Left forelimb (tissue), 1 donor: ENCODE measurements at places on chromosomes 2 and 18.

GRCh38 chr2:215556979-215557378, 121.1 kb upstream of the FN1 start:
- DNase-seq, result no peak

DNA sequence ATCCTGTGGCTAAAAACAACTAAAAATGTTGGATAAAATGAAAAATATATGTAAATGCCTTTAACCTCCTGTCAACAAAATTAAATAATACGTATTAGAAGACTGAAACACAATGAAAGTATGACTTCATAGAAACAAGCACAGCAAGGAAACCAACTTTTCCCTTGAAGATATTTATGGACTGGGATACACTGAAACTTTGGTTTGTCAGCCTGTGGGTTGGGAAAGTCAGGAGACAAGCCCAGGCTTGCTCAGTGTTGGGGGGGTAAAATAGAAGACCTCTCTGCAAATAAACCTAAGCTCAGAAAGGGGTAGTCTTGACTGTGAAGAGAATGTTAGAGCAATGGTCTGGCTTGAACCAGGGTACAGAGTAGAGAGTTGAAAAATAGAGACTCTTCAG, 454.5 kb downstream of the FBXO15 start:
- no peak for DNase-seq

DNA sequence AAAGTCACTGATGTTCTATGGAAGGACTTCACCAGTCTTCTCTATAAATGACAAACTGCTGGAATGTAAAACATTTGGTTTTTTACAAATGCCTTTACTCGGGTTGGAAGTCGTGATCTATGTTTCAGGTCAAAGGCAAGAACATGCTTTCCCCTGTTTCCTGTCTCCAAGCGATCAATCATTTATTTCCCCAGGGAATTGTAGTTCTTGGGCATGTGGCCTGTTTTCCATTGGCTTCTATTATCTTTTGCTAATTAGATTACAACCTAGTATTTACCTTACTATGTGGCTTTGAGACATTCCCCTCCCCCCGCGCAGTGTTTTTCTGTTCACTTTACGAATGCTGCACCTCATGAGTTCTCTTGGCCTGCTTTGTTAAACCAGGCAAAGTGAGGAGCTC, 684.2 kb downstream of the EPHA4 start:
- DNase-seq, result no peak

DNA sequence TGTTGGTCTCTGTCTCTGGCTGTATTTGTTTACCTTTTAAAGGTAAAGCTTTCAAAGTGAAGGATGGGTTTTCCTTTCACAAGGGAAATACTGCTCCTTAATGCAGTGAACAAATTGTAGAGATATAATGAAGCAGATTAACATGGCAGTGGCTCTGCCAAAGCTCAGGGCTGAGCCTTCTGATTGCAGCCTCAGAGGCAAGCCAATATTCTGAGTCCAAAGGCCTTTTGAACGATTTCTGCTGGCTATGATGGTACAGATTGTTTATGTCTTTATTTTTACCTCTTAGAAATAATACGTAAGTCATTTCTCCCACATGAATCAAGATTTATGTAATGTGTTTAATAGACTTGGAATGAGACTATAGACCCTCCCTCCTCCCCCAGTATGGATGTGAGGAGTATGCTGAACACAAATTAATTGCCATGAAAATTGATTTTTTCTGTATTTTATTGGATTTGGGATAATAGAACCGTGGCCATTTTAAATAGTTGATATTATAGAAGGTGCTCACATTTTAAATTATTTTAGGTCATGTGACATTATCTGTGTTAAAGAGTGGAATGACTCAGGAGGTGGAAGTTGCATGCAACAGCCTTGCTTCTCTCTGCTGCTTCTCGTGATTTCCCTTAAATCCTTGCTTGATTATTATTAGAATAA, 772 bp downstream of the SCN2A start:
- no peak for DNase-seq

GRCh38 chr18:6837904-6838303, 108.4 kb downstream of the ARHGAP28 start:
- DNase-seq, result no peak

DNA sequence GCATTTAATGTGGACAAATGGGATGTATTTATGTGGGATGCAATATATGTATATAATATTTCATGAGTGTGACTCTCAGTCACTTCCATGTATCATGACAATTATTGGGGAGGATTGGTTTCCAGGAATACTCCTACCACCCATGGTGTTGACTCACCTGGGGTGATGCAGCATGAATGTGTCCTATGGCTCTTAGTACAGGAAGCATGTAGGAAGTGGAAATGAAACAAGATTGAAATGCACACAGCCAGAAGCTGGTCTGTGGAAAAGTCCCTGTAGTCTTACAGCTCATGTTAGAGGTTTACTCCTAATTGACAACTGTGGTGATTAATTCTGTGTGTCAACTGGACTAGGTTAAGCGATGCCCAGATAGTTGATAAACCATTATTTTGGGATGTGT, 89.3 kb upstream of the HAAO start:
- DNase-seq, result peak; percentile 4

GRCh38 chr2:120204022-120204405, 19.2 kb downstream of the TMEM185B start:
- no peak for DNase-seq

DNA sequence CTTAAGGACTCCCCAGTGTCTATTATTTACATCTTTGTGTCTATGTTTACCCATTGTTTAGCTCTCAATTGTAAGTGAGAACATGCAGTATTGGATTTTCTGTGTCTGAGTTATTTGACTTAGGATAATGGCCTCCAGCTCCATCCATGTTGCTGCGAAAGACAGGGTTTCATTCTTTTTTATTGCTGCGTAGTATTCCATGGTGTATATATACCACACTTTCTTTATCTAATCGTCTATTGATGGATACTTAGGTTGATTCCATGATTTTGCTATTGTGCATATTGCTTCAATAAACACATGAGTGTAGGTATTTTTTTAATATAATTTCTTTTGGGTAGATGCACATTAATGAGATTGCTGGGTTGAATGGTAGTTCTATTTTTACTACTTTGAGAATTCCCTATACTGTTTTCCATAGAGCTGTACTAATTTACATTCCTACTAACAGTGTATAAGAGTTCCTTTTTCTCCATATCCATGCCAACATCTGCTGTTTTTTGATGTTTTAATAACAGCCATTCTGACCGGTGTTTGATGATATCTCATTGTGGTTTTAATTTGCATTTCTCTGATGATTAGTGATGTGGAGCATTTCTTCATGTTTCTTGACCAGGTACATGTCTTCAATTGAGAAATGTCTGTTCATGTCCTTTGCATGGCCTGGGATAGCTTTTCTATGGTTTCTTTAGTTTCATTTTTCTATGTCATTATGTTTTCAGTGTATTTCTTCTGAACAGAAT, 21.8 kb downstream of the MTCL1 start:
- no peak for DNase-seq

DNA sequence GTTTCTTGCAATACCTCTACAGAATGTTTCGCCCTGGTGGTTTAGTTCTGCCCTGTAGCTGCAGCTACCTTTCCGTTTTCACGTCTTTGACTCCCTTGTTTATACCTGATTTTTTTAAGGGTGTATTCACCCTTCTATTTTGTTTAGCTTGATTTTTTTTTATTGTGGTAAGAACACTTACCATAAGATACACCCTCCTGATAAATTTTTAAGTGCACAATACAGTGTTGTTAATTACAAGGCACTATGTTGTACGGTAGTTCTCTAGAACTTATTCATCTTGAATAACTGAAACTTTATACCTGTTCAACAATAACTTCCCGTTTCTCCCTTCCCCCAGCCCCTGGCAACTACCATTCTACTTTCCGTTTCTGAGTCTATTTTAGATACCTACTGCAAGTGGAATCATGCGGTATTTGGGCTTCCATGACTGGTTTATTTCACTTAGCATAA, 48.9 kb upstream of the NABP1 start:
- no peak for DNase-seq

DNA sequence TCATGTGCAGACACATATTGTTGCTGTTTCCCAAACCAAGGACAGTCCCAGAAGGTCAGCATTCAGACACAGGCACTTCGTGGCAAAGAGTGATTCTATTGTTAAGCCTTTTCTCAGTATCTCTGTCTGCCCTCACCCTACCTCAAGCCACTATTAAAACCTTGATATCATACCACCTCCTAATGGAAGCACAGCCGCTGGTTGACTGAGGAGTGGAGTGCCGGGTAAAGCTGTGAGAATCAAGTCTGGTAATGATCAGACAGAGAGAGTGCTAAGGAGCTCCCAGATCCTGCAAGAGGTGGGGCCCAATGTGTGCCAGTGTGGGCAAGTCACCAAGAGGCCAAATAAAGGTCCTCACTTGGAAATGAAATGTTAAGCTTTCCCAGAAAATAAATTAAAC, 819.5 kb downstream of the BCL11A start:
- no peak for DNase-seq

DNA sequence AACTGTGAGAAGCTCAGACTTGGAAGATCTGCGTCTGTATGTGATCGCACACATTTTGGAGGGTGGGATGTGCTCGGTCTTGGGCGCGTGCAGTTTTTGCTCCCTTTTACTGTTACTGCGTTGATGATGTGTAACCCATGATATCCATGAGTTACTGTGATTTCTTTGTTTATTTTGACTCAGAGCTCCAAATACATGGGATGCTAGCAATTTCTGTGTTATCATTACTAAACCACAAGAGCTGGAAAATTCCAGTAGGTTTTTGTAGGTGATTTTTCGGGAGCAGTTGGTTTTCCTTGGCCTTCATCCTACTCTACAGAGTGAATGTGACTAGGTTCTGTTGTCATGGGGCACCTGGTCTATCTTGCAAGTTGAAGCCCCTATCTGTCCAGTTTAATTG, 124.2 kb downstream of the AGAP1 start:
- no peak for DNase-seq

- peak; percentile 74 for DNase-seq
These were observed 189.9 kb upstream of the NDUFV2 start for GRCh38 chr18:8912348-8913326.

- DNase-seq, result peak; percentile 73
These were observed 38.0 kb upstream of the SNED1 start for GRCh38 chr2:240960309-240960970.

GRCh38 chr2:235566415-235566814, 72.6 kb downstream of the AGAP1 start:
- no peak for DNase-seq

DNA sequence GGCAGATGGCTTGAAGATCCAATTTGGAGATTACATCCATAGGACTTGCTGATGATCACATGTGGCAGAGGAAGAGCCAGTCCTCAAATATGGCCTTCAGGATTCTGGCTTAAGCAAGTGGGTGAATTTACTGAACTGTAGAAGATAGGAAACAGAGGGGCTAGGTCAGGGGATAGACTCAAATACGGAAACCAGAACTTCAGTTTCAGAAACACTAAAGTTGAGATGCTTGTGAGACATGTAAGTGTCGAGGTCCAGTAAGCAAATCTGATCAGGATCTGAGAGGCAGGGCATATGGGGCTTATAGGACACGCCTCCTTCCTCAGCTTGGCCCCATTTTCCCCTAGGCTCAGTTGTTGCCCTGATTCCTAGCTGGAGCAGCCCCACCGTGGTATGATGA, 107.7 kb downstream of the LBH start:
- no peak for DNase-seq

DNA sequence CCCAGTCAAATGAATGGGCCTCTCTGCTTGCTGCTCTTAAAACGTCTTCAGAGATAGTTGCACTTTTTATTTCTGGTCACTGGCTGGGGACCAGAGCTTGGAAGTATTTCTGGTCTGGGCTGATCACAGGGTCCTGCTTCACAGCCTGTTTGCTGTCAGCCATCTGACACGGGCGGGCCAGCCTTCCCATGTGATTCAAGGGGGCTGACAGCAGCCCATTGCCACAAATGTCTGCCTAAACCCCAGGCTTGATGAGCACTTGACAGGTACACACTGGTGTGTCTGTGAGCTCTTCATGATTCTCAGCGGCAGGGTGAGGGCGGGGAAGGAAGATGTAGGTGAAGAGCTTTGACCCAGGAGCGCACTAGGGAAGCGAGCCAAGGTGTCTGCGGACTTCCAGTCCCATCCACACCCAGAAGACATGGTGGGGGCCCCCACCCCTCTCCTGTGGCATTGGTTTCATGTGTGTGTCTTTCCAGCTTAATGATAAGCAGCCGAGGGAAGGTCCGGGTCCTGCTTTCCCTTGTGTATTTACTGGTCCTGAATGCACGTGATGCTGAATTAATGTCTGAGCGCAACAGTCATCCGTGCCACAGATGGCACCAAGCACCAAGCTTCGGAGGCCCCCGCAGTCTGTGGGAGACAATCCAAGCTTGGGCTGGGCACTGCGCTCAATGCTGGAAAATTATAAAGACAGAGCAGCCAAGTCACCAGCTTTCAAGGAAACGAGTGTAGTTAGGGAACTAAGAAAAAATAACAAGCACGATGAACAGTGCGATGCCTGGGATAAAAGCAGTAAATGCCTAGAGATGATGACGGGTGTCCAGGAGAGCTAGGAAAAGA, 73.3 kb downstream of the SH3BP4 start:
- no peak for DNase-seq

DNA sequence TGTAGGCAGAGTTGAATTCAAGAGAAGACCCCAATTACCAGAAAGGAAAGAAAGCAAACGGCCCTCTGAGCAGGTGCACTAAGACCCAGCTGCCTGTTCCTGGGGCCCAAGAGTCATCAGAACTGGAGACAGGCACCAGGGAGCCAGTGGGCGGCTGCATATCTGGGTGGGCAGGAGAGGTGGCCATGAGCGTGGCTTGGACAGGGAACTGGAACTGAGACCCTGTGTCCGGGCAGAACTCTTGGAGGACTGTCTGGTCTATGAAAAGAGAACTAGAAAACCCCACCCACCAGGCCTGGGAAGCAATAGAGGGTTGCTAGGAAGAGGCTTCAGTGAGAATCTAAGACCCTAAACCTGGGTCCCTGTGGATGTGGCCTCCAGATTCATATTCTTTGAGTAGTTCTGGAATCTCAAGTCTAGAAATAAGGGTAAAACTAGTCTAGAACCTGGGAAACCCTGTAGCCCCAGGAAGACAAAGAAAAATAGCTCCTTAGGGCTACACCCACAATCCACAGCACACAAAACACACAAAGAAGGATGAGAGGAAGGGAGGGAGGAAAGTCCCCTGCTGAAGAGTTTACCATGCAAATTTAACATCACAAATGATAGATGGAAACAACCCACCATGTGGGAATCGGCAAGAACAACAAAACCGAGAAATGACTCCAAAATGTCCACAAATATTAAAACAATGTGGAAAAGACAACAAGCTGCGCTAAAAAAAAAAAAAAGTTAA, 147.0 kb downstream of the HDAC4 start:
- peak; percentile 41 for DNase-seq

- no peak for DNase-seq
These were observed 62.3 kb downstream of the ITGA6 start for GRCh38 chr2:172489681-172490080.

DNA sequence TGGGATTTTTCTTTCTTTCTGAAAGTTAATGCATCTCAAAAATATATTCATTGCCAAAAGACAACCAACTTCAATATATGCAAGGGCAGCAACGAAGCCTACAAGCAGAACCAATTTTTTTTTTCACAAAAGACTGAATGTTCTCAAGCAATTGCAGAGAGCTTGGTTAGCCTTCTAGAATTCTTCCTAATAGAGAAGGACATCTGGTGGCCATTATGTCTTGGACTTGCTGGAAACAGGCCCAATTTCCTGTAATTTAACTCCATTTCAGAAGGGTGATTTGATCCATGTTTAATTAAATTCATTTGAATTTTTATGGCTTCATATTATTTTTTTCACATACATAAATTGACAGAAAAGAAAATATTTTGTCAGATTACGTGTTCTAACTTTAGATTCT, 208.0 kb downstream of the TPGS2 start:
- DNase-seq, result no peak

GRCh38 chr2:8822218-8822617, 15.2 kb downstream of the KIDINS220 start:
- no peak for DNase-seq
